Activated CD8-positive, alpha-beta memory T cell treated with anti-CD3 and anti-CD28 coated beads for 4 hours (primary cell): ENCODE measurements at places on chromosomes 11 and 22.

DNA sequence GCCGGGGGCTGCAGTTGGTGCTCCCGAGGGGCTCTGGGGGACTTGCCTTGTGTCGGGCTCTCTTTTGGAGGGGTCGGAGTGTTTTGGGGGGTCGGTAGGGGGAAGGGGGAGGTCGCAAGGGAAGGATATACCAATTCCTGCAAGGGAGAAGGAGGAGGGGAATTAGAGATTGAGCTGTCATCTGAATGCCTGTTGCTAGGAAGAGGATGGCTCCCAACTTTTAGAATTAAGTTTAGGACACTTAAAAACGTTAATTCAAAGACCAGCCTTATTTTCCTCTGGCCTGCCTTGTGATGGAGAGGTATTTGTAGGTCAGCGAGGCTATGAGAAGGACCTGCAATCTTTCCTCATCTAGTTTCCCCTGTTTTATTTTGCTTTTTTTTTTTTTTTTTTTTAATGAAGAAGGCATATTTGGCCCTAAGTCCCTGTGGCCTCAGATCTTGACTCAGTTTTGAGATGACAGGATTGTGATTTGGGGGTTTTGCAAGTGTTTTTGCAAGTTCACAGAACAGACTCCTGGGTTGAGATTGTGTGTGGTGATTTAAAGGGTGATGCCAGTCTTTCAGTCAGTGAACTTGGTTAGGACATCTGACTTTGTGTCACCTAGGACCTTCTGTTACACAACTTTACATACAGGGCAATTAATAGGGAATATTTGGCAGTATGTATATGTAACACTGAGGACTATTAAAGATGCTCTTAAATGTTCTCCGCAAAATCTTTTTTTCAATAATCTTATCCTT, 672 bp downstream of the TMEM135 start:
- DNase-seq: no peak

- DNase-seq: no peak
Observed at GRCh38 chr11:117410861-117411710, 83.4 kb downstream of the CEP164 start.

GRCh38 chr11:102047305-102047924, at the start of gene CFAP300:
Gene CFAP300, plus strand, starts transcription at chr11:102047437. Its CDS starts 34 bp downstream, at chr11:102047471.
- no peak for DNase-seq

- no peak for DNase-seq
Observed at GRCh38 chr11:124807660-124808270, 7.6 kb upstream of the MSANTD2 start.

- no peak for DNase-seq
Observed at GRCh38 chr11:8180469-8180868, 11.6 kb upstream of the RIC3 start.

- no peak for DNase-seq
Observed at GRCh38 chr11:77660947-77661346, 23.4 kb upstream of the CLNS1A start.

DNA sequence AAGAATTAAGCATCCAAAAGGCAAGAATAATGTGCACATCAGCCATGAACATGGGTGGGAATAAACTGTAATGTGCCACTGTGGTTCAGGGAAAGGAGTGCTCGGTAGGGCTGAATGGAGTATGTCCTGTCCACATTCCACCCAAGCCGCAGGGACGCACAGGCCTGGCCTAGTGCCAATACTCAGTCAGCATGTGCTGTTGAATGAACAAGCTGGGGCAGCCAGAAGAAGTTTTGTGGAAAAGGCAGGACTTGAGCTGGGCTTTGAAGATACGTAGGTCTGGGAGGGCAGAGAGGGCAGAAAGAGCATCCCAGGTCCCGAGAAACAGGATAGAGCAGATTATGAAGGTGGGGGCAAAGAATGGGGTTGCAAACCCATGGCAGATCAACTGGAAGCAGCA, 60.0 kb upstream of the PLET1 start:
- DNase-seq: no peak

DNA sequence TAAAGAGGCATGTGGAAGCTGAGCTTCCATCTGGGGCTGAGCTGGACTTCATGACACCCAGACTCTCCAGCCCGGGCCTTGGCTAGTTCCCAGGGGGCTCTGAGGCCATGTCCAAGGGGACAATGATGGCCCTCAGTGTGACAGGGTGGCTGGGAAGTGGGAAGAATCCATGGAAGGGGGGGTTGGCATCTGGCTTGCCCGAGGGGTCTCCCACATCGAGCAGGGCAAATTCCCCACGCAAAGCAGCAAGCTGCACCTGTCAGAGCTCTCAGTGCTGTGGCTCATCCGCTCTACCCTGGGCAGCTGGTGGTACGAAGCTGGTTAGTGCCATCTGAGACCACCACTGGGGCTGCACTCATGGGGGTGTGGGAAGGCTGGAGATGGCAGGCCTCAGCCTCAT, 9.4 kb upstream of the AP1B1 start:
- DNase-seq: no peak

- no peak for DNase-seq
Observed at GRCh38 chr11:96332126-96332771, 10.7 kb downstream of the MAML2 start.

DNA sequence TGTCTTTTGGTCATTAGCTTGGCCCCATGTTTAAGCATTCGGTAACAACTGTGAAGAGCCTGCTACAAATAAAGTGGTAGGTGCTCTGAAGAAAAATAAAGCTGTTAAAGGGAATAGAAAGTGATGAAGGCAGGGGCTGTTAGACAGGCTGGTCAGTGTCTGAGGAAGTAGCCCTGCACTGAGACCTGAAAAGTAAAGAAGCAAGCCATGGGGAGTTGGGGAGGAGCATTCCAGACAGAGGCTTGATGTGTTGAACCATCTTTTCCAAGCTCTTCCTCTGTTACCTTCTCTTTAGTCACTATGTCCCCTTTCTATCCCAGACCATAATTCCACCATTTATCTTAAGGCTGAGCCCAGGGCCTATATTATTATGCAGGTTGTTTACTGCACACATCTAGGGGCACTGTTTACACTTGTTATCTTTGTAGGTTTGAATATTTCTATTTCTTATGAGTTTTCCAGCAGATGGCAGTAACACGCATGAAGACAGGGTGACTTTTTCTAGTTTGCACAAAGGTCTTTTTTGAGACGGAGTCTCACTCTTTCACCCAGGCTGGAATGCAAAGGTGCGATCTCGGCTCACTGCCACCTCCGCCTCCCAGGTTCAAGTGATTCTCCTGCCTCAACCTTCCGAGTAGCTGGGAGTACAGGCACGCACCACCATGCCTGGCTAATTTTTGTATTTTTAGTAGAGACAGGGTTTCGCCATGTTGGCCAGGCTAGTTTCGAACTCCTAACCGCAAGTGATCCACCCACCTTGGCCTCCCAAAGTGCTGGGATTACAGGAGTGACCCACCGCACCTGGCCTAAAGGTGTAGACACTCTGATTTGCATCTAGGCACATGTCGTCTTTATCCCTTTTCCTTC, 23.0 kb downstream of the ZFTA start:
- no peak for DNase-seq

- no peak for DNase-seq
Observed at GRCh38 chr22:27545085-27545484, 256.5 kb downstream of the MN1 start.

GRCh38 chr11:23127706-23128105, 267.4 kb upstream of the CCDC179 start:
- DNase-seq: no peak

DNA sequence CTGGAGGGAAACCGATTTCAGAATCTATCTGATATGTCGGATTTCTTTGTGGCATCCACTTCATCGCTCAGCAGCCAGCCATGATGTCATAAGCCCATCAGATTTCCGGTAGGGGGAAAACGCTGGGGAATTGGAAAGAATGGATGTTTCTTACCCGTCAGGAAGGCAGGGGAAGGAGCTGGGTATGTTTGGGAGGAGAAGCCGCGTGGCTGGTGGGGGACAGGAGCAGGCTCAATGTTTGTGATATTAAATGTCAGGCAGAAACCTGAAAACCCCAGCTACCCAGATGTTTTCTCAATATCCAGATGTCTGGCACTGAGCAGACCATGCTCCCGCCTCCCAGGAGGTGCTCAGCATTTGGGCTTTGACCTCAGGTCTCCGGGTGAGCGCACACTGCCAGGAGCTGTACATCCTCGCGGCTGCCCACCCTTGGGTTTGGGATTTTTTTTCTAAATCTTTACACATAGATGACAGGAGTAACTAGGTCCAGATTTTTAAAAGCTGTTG, 67.5 kb downstream of the NFAM1 start:
- DNase-seq: no peak

- DNase-seq: no peak
Observed at GRCh38 chr22:31137721-31138120, 2.6 kb downstream of the PLA2G3 start.
